ENCODE measurements at places on chromosomes 5 and 9.

GRCh38 chr5:178538741-178539229, 51.4 kb downstream of the COL23A1 start:
- no peak for DNase-seq

GRCh38 chr5:169527863-169528262, 55.7 kb upstream of the SPDL1 start:
- no peak for DNase-seq

GRCh38 chr5:139146809-139147482, 51.2 kb downstream of the SIL1 start:
- DNase-seq: no peak

GRCh38 chr5:149271716-149272563, at the start of gene AFAP1L1:
AFAP1L1 (plus strand) TSS chr5:149271859; CDS start chr5:149271969, 110 bp downstream.
- DNase-seq: no peak

GRCh38 chr9:121889990-121890563, 203.0 kb downstream of the TTLL11 start:
- DNase-seq: no peak

GRCh38 chr9:85727500-85727899, 14.3 kb downstream of the AGTPBP1 start:
- no peak for DNase-seq

- DNase-seq: no peak
Measured at GRCh38 chr5:39256477-39257235, 37.3 kb upstream of the FYB1 start.

- DNase-seq: no peak
Measured at GRCh38 chr5:160197341-160198144, 31.8 kb upstream of the FABP6 start.

GRCh38 chr5:1503241-1504068, 20.3 kb downstream of the LPCAT1 start:
- DNase-seq: no peak

- no peak for DNase-seq
Measured at GRCh38 chr5:92050970-92051369, 667.9 kb upstream of the ARRDC3 start.

DNA sequence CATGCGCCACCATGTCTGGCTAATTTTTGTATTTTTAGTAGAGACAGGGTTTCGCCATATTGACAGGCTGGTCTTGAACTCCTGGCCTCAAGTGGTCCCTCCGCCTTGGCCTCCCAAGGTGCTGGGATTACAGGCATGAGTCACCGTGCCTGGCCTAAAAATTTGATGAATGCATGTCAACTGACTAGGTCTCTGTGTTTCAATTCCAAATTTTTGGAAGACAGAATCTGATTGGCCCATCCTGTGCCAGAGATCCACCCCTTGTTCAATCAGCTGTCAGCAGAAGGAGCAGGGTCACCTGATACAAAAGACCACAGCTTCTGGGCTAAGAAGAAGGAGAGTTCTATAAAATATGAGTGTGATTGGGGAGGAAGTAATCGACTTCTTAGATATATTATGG, 43.5 kb upstream of the COL15A1 start:
- DNase-seq: no peak

- DNase-seq: no peak
Measured at GRCh38 chr5:42005561-42006153, 80.6 kb downstream of the FBXO4 start.

- DNase-seq: no peak
Measured at GRCh38 chr5:176408590-176408989, 7.7 kb downstream of the CLTB start.

DNA sequence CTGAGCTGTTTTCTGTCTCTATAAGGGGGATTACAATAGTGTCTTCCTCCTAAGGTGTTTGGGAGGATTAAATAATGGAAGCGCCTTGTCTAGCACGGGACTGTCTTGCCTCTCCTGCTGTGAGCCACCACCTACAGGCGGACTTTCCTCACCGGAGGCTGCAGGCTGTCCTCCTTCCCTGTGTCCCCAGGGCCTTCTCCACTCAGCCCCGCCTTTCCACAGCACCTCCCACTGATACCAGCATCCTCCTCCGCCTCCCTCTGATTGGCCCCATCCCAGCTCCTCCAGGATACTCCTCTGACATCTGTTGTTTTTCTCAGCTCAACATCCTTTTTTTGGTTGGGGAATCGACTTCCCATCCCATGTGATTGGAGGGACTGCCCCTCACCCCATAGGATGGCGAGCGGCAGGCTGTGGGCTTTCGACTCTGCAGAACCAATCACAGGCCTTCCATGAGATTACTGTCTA, 851 bp upstream of the ZDHHC12 start:
- peak; percentile 82 for DNase-seq

DNA sequence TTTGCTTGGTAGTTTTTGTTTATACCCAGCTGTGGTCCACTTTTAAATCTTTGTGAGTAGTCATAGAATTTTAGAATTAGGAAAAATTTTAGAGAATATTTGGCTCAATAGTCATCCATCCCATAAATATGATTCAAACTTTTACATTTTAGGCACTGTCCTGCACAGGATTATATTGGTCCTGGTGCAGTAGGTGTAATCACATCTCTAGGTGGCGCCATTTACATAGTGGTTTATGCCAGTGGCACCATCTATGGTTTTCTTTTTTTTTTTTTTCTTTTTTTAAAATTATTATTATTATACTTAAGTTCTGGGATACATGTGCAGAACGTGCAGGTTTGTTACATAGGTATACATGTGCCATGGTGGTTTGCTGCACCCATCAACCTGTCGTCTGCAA, 260.7 kb upstream of the KCNN2 start:
- DNase-seq: no peak

GRCh38 chr9:36194326-36195000, 3.7 kb downstream of the CLTA start:
- no peak for DNase-seq

GRCh38 chr9:109246533-109246932, 74.3 kb downstream of the EPB41L4B start:
- DNase-seq: no peak

- DNase-seq: no peak
Measured at GRCh38 chr9:121989010-121989409, 104.1 kb downstream of the TTLL11 start.

- no peak for DNase-seq
Measured at GRCh38 chr5:74722271-74722670, 37.2 kb downstream of the HEXB start.

DNA sequence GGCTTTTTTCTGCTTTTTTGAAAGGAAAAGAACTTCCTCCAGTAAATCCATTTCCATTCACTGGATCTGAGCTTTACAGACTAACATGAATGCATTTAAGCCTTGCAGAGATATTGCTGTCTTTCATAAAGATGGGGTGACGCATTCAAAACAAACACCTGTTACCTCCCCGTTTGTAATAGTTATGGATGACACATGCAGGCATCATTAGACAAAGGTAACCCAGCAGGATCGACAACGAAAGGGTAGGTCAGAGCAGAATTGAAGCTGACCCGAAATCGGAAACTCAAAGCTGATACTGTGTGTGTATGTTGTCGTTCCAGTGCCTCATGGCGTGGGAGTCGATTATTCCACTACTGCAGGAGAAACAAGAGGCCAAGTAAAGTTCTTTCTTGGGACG, 22.2 kb downstream of the SLC46A2 start:
- no peak for DNase-seq

Measured in NCI-H446 (cell line).